ENCODE measurements at places on chromosomes 1 and 21.

DNA sequence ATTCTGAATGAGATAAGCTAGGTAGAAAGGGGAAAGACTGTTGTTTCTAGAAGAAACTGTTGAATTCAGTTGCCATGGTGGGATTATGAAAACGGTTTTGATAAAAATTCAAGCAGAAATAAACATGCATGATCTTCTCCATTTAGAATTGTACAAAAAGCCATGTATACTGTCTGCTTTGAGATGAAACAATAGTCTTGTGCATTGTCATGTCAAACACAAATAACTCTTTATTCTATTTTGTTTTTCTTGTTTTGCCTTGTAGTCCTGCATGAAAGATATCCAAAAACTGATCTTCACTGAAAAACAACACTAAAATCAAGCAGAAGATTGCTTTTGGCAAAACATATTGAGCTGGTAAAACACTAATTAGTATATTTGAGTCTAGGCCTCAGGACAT, 659.9 kb downstream of the LTN1 start:
- DNase-seq, result no peak

GRCh38 chr1:173038875-173039554, 11.7 kb downstream of the TNFSF18 start:
- DNase-seq, result no peak

DNA sequence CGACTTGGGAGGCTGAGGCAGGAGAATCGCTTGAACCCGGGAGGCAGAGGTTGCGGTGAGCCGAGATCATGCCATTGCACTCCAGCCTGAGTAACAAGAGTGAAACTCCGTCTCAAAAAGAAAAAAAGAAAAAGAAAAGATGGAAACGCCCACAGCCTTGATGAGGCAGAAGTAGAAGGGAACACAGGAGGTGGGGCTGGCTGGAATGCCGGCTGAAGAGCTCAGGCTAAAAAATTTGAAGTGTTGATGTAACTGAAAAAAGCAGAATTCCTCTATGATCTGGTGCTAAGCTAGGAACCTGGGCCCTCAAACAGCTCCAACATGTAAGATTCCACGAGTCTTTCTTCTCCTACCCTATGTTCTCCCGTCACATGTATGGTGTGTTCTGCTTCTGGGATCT, 53.6 kb downstream of the SLC66A1 start:
- peak; percentile 65 for DNase-seq

- DNase-seq, result no peak
These were observed 37.3 kb downstream of the HUNK start for GRCh38 chr21:31910074-31910470.

DNA sequence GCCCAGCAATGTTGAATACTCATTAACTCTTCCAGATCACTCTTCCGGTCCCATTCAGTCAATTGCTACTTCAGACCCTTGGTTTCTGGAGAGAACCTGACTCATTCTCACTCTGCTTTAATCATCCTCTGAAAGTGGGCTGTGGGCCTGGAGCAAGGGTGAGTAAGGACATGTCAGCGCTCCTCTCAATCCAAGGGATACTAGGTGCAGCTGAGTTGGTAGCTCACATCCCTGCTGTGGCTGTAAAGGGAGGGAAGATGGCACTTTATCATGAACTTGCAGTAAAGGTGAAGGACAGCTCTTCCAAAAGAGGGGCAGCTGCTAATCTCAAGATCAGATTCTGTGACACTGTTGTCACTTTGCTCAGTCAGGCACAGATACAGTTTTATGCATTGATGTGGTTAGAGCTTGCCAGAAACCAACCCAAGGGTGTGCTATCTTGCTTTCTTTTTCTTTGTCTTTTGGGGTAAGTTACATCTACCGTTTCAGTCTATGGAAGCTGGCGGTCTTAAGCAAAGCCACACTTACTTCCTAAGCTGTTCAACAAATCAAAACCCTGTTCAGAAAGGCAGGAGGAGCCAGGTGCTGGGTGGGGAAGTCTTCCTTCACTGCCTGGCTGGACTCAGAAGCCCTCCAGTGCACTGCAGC, 26.5 kb upstream of the NTPCR start:
- no peak for DNase-seq

DNA sequence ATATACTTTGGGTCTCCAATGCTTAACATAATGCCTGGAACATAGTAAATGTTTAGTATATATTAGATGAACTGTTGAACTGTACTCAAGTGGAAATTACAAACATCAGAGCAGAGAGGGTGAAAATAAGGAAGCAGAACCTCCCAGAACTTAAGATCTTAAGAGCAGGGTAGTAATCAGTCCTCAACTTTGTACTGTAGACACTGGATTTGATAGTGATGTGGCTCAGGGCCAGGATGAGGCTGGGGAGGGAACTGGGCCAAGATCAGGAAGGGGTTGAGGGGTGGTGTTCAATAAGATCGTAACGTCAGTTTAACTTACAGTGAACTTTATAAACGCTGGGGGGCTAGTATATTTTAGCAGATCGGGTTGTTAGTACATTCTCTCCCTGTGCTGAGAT, 15.4 kb downstream of the MPZL1 start:
- DNase-seq, result no peak

- DNase-seq, result no peak
These were observed 2.2 kb upstream of the RUNX3 start for GRCh38 chr1:24932284-24932683.

GRCh38 chr1:64623750-64624191, 121.1 kb upstream of the RAVER2 start:
- peak; percentile 5 for DNase-seq

DNA sequence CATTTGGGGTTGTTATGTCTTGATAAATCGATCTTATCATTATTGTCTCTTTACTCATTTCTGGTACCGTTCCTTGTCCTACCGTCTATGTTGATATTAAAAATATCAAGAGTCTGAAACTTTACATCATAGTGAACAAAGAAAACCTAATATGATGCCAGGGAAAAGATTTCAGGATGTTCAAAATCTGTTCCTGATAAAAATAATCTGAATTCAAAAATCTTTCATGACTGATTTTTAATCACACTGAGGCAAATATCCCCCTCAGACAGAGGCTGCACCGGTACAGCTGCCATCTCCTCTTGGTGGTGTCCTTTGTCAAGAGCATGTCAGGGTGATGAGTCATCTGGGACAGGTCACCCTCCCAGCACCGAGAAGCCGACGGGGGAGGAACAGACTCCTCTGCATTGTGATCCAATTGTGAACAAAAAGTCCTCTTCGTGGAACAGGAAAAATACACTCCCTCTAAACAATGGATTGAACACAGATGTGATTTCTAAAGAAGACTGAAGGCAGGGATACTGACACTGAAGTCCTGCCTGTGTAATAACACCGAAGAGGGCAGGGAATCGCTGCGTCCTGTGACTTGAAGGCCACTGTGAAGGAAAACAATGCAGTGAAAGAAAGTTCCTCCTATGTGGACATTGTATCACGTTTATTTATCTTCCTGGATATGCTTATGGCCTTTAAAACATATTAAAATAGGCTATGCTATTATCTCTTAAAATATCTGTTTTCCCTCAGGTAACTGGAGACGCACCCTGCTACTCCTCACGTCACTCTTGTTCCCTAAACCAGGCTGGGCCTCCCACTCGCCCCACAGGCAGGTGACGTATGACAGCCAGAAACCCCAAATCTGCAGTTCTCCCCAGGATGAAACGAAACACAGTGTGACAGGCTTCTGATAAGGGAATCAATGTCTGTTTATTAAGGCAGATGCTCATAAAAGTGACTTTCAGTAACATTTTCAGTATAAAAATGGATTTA, 4.3 kb upstream of the SPATC1L start:
- DNase-seq, result peak; percentile 31

GRCh38 chr21:23695443-23695842, 1911.8 kb downstream of the MRPL39 start:
- no peak for DNase-seq

DNA sequence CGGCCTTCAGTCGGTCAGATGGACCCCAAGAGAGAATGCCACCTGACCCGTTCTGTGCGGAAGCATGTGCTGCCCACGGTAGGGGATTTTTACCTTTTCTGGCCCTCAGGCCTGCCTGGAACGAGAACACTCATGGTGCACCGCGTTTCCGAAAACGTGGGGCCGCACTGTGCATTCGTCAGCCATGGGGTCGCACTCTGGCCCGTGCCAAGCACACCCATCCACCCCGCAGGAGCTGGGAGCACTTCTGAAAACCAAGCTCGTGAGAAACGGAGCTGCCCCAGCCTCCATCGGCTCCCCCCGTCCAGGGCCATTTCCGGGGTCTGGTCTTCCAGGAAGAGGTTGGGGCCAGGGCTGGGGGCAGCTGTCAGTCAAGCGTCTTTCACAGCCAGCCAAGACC, 72.8 kb downstream of the PRDM16 start:
- DNase-seq, result no peak

DNA sequence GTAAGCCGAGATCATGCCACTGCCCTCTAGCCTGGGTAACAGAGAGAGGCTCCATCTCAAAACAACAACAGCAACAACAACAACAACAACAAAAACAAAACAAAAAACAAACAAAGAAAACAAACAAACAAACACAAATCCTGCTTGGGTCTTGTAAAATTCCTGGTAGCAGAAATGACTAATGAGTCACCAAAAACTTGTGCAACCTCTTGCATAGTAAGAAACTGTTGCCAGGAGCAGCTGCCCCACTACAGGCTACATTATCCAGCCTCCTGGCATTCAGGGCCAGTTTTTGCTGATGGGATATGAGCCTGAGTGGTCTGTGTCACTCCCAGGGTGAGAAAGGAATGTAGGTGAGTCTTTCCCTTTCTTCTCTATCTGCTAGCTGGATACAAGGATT, 245.4 kb downstream of the TNR start:
- no peak for DNase-seq

GRCh38 chr1:180522213-180522515, 19.8 kb upstream of the ACBD6 start:
- peak; percentile 75 for DNase-seq

DNA sequence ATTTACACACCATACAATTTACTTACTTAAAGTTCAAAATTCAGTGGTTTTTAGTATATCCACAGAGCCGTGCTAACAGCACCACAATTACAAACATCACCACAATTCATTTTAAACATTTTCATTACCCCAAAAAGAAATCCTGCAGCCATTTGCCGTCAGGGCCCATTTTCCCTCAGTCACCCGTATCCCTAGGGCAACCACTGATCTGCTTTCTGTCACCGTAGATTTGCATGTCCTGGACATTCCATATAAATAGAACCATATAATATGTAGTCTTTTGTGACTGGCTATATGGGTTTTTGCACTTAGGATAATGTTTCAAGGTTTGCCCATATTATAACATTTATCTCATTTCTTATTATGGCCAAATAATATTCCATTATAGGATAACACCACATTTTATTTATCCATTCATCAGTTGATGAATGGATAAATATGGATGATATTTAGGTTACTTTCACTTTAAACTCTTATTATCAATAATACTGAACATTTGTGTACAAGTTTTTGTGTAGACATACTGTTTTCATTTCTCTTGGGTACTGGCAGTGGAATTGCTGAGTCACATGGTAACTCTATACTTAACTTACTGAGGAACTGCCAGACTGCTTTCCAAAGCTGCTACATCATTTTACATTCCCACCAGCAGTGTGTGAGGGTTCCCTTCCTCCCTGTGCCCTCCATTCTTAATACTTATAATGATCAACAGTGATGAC, 68.9 kb downstream of the ST3GAL3 start:
- no peak for DNase-seq

DNA sequence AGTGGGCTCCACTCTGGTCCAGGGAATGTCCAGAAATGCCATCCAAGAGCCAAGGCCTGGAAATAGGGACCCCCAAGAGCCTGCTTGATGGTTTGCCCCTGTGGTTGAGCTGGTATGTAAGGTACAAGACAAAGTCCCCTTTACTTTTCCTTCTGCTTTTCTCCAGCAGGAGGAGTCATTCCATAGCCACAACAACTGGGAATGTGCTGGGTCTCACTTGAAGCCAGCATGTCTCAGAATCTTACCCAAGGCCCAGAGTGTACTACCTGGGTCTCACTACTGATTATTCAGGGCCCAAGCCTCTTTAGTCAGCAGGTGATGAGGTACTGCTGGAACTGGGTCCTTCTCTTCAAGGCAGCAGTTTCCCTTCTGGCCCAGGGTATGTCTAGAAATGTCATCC, 62.1 kb upstream of the CD55 start:
- no peak for DNase-seq

DNA sequence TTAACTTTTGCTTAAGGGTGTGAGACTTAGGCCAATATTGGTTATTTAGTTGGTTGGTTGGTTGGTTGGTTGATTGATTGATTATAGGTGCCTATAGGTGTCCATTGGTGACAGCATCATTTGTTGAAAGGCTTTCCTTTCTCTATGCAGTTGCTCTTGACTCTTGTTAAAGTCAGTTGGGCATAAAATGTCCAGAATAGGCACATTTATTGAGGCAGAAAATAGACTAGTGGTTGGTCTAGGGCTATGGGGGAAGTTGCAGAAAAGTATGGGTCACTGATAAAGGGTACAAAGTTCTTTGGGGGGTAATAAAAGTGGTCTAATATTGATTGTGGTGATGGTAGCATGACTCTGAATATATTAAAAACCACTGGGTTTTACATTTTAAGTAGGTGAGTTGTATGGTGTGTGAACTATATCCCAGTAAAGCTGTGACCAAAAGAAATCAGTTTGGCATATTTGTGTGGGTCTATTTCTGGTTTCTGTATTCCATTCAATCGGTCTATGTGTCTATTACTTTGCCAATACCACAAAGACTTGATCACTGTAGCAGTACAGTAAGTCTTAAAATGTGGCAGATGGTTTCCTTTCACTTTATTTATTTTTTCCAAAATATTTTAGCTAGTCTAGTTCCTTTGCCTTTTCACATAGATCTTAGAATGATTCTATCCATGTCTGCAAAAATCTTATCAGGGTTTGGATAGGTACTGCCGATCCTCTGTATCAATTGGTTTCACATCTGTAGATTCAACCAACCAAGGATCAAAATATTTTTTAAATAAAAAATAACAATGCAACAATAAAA, 63.0 kb downstream of the ATP1A1 start:
- DNase-seq, result no peak

- DNase-seq, result no peak
These were observed 22.4 kb downstream of the LRRC3 start for GRCh38 chr21:44477712-44478111.

DNA sequence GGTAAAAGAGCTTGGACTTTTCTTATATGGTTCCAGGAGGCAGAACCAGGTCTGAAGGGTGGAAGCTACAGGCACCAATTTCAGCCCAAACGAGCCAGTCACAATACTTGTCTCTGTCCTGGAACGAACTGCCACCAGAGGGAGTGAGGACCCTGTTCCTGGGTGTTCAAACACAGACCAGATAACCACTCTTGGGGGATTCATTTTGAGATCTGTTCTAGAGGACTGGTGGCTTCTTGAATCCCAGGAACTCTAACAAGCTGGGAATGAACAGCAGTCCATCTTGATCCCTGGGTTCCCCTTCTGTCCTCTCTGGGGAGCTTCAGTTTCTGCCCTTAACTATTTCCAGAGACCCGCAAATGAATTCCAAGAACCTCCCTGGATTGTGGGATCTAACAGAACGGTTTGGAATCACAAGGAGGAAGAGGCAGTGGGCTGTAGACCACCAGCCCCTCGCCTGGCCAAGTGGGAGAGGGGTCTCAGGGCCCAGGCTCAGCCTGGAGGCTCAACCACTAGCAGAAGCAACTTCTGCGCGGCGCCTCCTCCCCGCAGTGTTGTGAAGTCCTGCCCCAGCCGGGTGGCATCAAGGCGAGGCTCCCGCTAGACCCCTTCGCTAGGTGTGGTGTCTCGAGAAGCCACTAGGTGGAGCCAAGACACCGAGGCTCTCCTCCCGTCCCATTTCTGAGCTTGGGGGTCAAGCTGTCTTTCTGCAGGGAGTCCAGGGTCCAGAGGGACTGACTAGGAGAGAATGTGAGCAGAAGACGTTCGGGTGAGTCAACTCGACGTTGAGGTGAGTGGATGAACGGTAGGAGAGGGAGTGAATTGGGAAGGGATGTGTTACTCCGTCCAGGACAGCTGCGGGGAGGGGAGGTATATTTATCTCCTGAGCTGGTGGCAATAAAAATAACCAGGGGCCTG, 12.1 kb upstream of the NES start:
- peak; percentile 89 for DNase-seq
